Stimulated activated CD8-positive, alpha-beta memory T cell treated with anti-CD3 and anti-CD28 coated beads, Interleukin-15, amount 100 ng/mL, for 48 hours (primary cell): ENCODE measurements at places on chromosomes 13 and 19.

- DNase-seq: no peak
Measured at GRCh38 chr13:74586847-74587246, 452.6 kb upstream of the KLF12 start.

- DNase-seq: no peak
Measured at GRCh38 chr19:55680339-55681130, 5.5 kb downstream of the EPN1 start.

GRCh38 chr13:90640976-90641375 is 706.5 kb upstream of the MIR17HG start:
- no peak for DNase-seq

DNA sequence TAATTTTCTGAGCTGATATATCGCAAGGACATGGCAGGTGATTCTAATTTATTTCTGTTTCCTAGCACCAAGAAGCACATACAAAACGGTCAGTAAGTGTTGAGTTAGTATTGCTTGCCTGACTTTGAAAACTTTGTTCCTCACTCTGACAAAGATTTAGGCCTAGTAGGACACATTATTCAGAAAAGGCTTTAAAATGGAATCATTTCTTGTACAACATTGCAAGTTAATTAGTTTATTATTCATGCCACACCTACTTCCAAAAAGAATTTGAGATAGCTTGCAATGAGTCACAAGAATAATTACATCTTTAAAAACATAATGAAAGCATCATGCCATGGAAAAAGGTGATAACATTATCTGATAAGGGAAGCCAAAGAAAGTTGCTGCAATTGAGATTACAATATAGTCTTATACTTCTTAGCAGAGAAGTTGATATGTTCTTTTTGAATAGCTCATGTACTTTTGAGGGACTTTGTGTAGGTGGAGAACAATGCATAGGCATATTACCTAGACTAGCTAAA is 474.2 kb downstream of the KLF5 start:
- DNase-seq: no peak

DNA sequence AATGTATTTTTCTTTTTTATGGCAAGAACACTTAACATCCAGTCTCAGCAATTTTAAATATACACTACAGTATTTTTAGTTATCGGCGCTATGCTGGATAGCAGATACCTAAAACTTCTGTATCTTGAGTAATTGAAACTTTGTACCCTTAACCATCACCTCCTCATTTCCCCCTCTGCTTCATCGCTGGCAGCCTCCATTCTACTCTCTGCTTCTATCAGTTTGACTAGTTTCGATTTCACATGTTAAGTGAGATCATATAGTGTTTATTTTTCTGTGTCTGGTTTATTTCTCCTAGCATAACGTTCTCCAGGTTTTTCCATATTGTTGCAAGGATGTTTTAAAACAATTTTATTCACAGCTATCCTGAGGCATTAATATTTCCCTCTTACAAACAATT is 340.8 kb upstream of the SLC10A2 start:
- no peak for DNase-seq

GRCh38 chr13:97627566-97627965 is 193.6 kb downstream of the RAP2A start:
- no peak for DNase-seq

GRCh38 chr13:69168436-69168835 is 939.2 kb upstream of the ATXN8OS start:
- no peak for DNase-seq

DNA sequence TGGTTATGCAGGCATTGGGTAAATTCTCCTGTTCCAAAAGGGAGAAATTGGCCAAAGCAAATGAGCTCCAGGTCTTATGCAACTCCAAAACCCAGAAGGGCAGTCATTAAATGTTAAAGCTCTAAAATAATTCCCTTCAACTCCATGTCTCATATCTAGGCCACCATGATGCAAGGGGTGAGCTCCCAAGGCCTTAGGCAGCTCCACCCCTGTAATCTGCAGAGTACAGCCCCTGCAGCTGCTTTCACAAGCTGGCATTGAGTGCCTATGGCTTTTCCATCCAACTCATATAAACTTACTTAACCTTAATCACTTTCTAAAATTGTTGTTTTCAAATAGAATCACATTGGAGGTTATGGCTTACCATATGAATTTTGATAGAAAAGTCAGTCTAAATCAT is 44.7 kb upstream of the ZNF429 start:
- no peak for DNase-seq

- DNase-seq: no peak
Measured at GRCh38 chr19:10830931-10831779, 4.9 kb downstream of the TMED1 start.

DNA sequence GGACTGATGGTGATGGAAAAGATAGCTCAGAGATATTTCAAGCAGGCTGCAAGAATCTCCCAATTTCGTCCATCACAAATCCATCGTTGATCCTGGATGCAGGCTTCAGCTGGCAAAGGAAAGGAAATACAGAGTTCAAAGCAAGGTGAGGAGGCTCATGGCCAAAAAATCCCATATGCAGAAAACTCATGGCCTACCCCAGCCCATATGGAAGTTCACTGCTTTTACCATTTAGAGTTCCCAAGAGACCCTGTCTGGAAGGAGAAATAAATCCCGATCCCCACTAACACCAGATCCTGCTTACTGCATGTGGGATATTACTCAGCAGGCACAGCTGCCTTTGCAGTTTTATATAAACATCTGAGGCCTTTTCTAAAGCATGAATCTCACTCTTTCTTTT is 412.9 kb upstream of the SPRY2 start:
- no peak for DNase-seq

- DNase-seq: no peak
Measured at GRCh38 chr19:892243-892893, 619 bp downstream of the MED16 start.

GRCh38 chr13:93409816-93410215 is 183.2 kb downstream of the GPC6 start:
- no peak for DNase-seq

- DNase-seq: no peak
Measured at GRCh38 chr19:11460207-11460606, 20.6 kb downstream of the ELAVL3 start.

DNA sequence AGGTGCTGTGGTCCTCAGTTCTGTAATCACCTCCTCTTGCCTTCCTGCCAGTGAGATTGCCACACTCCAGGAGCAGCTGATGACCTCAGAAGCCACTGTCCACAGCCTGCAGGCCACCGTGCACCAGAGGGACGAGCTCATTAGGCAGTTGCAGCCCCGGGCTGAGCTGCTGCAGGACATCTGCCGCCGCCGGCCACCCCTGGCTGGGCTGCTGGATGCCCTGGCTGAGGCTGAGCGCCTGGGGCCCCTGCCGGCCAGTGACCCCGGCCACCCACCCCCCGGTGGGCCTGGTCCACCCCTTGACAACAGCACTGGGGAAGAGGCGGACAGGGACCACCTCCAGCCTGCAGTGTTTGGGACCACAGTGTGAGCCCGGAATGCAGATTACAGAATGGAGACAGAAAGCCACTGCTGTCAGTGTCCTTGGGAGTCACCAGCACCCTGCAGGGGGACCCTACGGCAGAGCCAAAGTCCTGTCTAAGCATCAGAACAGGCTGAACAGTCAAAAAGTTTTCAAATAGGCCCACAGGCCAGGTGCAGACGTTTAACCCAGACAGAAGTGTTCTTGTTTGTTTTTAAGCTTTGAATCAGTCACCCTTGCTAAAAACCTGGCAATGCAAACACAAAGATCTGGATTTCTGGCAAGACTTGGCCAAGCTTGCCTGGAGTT is 4.2 kb downstream of the VMAC start:
- no peak for DNase-seq

DNA sequence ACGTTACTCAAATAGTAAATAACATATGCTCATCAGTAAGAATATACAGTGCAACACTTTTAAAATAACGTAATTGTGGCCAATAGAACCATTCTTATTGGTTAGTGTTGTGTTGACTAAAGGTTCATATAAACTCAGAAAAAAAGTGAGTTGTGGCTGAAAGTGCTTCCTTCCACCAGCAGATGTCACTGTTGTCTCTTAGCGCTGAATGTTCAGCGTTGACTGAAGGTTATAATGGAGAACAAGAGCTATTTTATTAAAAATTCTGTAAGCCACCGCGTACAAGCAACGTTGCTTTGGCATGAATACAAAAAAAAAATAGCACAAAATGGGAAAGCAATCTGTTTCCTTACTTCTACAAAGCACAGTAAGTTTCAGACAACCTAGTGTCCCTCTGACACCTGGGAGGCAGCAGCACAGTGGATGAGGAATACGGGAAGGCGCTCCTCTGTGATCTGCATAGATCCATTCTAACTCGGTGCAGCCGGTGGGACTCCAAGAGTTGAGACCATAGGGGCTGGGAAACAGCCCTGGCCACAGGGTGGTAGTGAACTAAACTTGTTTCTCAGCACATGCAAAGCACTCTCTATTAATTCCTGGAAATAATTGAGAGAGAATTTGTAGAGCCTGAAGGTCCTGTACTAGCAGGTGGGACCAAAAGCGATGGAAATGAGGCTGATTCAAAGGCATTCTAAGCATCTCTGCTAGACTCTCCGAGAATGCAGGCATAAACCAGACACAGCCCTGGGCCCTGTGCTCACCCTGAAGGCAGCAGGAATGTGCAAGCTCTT is 23.9 kb upstream of the OXGR1 start:
- DNase-seq: no peak

- DNase-seq: no peak
Measured at GRCh38 chr13:66407128-66407527, 823.0 kb downstream of the PCDH9 start.

DNA sequence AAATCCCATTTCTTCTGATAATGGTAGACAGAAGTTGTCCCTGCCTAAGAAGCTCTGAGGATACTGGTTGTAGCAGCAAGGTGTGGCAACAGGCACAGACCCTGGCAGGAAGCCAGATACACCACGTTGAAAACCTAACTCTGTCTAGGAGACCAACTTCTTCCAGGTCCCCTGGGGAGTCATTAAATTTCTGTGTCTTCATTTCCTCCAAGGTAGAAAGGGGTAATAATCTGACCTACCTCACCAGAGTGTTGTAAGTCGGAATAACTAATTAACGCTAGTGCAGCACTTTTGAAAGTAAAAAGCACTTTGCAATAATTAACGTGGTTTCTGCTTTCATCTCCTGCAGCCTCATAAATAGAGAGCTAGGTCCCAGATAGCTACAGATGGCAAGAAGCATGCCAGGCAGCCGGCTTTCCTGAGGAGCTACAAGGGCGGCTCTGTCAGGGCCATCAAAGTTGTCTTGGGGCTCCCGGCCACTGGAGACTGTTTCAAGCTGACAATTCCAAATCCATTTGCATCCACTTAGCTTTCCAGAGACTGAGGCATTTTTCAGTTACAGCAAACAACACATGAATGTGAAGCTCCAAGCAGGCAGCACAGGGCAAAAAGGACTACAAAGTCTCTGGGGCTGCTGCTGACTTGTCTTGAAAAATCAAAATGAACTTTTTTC is 176.2 kb downstream of the FOXO1 start:
- DNase-seq: no peak

GRCh38 chr19:1105008-1105872 is 1.4 kb downstream of the GPX4 start:
- no peak for DNase-seq

DNA sequence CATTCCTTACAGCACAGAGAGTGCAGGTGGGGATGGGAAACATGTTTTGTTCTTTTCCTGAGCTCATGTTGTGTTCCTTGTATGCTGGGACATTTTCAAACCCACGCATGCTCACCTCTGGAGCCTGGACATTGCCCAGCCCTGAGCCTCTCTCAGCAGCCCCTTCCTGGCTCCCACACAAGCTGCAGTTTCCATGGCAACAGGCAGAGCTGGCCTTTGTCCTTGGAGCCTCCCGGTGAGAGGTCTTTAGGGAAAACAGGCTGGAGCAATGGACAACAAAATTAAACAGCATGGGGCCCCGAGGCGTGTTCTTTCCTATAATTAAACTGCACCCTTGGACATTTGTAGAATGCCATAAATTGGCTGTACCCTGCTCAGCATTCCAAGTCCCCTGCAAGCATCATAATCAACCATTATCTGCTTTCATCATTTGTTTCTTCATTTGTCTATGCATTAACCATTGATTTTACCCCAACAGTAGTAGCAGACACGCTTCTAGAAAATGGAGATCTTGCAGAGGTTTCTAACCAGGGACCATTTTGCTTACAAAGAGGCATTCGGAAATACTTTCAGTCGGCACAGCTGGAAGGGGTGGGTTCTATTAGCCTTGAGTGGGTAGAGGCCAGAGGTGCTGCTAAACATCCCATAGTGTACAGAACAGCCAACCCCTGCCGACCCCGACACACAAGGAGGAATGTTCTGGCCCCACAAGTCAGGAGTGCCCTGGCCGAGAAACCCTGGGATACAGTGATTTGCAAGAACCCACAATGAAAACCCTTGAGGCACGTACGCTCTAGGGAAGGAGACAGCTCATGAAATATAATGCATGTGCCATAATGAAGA is 133.4 kb upstream of the PEG3 start:
- no peak for DNase-seq

- DNase-seq: no peak
Measured at GRCh38 chr19:58021541-58022282, 12.1 kb upstream of the ZSCAN1 start.

GRCh38 chr19:55080121-55080967 is 4.7 kb downstream of the EPS8L1 start:
- peak; percentile 47 for DNase-seq

GRCh38 chr13:29520671-29521070 is 74.8 kb downstream of the SLC7A1 start:
- no peak for DNase-seq

DNA sequence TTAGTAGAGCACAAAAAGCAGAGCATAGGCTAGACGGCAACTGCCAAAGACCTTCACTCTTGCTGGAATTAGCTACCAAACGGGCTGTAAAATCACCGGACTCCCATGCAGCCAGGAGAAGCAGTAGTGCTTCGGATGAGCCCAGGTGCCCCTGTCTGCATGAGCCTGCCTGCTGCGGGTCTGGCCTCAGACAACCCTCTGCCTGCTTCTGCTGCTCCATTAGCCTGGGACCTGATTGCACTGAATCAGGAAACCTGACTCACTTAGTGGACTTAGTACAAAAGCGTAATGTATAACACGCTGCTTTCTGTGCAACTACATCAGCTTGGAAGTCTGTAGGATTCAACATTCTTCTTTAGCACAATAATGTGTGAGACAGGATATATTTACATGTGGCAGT is 170.0 kb downstream of the LMO7 start:
- DNase-seq: no peak

GRCh38 chr19:38210458-38210987 is 13.5 kb downstream of the DPF1 start:
- no peak for DNase-seq

DNA sequence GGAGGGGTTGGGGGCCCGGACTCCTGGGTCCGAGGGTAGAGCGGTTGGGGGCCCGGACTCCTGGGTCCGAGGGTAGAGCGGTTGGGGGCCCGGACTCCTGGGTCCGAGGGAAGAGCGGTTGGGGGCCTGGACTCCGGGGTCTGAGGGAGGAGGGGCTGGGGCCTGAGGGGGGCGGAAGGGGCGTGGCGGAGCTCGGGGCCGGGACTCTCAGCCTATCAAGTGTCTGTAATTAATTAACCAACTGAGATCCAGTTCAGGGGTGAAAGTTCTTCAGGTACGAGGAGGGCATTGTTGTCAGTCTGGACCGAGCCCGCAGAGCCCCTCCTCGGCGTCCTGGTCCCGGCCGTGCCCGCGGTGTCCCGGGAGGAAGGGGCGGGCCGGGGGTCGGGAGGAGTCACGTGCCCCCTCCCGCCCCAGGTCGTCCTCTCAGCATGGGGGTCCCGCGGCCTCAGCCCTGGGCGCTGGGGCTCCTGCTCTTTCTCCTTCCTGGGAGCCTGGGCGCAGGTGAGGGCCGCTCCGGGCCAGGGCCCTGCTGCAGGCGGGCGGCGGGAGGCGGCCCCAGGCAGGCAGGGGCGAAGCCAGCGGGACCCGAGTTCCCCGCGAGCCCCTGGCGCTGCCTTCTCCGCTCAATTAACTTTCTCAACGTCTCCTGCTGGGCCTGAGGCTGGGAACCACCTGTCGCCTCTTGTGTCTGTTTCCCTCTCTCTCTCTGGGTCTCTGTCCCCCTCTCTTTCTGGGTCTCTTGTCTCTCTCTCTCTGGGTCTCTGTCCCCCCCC is 697 bp downstream of the FCGRT start:
- no peak for DNase-seq
